HL-60 (cell line): ENCODE measurements at places on chromosomes 2 and 18.

DNA sequence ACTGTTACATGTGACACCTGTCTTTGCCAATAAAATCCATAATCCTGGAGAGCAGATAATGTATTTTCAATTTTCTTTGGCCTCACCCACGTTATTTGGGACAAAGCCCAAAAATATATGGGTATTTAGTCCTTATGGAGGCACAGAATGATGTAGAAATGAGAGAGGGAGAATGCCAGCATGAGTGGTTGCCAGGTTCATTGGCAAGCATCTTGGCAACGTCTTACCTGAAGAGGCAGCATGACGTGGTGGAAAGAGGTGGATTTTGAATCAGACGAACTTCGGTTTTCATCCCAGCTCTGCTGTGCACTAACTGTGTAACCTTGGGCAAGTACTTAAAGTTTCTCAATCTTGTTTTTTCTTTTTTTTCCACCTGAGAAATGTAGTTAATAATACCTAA, 969.6 kb upstream of the PIK3C3 start:
- no peak for DNase-seq

DNA sequence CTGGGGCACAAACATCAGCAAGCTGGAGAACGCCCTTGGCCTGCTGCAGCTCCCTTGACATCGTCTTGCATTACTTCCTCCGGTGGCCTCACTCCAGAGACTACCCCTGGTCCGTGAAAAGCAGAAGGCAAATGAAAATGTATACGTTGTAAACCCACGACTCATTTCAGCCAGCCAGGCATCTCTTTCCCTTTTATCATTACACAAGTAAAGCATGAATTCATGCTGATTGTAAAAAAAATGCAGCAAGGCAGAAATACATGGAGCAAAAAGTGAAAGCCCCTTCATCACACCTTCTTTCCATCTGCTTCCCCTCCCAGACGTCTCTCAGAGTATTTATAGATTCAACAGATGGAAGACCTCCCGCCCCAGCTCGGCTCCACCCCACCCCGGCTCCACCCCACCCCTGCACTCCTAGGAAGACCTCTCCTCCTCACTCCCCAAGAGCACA, 41.6 kb upstream of the RALBP1 start:
- peak; percentile 36 for DNase-seq

- no peak for DNase-seq
Measured at GRCh38 chr2:31979956-31980355, 30.9 kb downstream of the MEMO1 start.

- no peak for DNase-seq
Measured at GRCh38 chr2:228599297-228599696, 417.8 kb upstream of the SPHKAP start.

- DNase-seq: no peak
Measured at GRCh38 chr2:169005080-169005598, 26.0 kb downstream of the ABCB11 start.

GRCh38 chr2:98601532-98602132, 6.7 kb downstream of the COA5 start:
- no peak for DNase-seq

GRCh38 chr2:55500025-55500424, 19.5 kb upstream of the CFAP36 start:
- DNase-seq: no peak

DNA sequence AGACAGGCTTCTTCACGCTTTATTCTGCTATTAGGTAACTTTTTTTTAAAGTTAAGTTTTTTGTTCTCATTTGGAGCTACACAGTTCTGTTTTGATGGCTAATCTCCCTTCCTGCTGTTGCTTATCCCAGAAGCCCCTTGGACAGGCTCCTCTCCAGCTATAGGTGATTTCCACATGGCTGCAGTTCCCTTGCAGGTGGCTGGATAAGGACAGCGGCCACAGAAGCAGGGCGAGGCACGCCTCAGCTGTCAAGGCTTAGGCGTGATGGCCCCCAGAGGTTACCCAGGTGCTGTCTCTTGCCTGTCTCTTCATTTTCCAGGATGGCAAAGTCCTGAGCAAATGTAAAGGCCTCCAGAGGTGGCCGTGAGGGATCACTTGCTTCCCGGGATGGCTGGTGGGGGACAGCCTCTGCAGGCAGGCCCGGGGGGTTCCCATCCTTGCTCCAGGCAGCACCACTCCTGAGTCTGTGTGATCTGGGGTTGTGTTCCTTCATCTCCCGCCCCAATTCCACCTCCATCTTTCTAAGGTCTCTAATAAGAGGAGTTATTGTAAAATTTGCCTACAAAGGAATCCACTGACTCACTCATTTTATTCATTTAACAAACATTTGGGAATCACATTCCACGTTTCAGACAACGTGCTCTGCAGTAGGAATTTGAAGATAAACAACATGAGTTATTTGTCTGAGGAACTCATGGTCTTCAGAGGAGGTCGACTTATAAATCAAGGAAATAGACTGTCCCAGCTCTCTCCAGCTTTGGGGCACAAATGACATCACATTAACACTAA, 53.4 kb downstream of the NAPG start:
- DNase-seq: no peak

- DNase-seq: no peak
Measured at GRCh38 chr2:5691985-5692529, at the start of gene SOX11. Gene SOX11, plus strand, starts transcription at chr2:5692384. Its CDS starts 338 bp downstream, at chr2:5692722.

DNA sequence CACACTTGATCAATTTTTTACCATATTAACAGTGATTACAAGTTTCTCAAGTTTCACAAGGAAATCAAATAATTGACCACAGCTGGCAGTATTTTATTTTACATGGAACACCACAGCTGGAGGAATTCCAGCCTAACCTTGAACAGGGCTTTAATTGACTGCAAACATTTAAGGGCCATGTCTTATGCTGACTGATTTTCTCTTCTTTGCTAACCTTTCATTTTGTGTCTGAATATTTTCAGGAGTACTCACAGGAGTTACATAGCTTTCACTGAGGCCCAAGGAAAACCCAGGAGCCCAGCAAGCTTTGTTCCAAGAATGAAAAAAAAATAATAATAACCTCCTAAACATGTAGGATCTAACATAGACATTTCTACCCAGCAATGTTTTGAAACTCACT, 49.6 kb downstream of the FRZB start:
- DNase-seq: no peak

DNA sequence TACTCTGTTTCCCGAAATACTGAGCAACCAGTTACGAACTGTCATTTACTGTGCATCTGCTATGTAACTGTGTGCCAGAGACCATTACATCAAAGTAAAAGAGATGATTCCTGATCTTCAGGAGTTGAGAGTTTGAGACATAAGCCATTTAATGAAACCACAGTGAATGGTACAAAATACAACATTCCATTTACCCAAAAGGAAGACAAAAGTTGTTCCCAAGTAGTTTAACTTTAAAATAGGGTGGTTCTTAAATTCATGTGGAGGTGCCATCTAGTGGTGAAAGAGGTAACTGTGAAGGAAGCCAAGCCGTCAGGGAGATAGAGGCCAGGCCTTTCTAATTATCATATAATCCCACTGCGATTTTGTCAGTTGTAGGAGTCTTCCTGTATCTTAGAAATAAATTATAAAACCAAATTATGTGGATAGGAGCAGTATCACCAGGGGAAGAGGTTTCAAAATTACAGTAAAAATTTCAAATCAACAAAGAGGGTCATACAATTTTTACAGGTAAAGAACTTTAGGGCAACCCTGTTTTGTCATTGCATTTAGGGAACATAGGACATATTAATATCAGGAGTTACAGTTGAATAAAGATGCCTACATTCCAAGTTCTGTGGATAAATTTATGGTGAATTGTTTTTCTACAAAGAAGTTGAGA, 67.7 kb downstream of the EPAS1 start:
- DNase-seq: peak; percentile 28

DNA sequence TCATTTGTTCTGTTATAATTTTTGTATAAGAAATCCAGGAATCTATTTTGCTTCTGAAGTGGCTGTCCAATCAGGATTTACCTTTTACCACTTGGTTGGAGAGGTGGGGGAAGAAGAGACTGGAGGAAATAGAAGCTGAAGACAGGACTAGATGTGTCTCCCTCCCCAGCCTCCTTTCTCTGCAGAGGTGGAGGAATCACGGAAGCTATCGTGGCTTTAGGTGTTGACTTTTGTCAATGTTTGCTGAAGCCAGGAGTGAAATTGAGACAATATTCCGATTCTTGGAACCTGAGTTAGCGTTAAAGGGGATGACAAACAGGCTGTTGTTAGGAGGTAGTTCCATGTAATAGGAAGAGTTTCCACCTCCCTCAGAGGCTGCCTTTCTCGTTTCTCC, 43.5 kb downstream of the PDCL3 start:
- DNase-seq: no peak

DNA sequence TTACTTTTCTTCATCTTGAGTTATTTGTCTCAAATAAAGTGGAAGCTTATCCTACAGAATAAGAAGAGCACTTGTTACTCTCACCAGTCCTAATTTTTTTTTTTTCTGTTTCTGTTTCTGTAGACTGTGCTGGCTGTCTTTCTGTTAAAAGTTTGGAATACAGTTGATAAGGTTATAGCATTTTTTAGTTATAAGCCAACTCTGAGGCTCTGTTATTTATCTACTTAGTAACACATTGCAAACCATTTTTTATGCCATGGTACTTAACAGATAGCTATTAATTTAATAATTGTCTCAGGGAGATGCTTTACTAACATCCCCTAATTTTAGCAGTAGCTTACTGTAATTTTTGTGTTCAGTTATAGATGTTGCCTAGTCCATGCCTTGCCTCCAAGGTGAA, 37.9 kb downstream of the CREB1 start:
- DNase-seq: no peak

DNA sequence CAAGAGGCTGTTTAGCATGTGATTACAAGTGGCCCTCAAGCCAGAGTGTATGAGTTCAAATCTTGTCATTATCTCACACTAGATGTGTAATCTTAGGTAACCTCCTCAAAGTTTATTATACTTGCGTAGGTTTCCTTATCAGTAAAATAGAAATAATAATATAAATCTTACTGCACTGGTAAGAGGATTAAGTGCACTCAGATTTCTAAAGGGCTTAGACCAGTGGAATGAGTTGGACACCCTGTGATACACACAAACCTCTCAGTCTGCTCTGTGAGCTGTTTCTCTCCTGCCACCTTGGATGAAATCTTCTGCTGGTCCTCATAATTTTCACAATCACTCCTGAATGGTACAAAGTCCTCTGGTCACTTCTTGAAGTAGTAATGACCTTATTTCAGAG, 145.4 kb upstream of the ZNF516 start:
- no peak for DNase-seq

GRCh38 chr2:55391615-55392242, 27.9 kb downstream of the CCDC88A start:
- DNase-seq: no peak

- no peak for DNase-seq
Measured at GRCh38 chr2:197159661-197160211, 150.8 kb downstream of the ANKRD44 start.

- no peak for DNase-seq
Measured at GRCh38 chr2:27779417-27780055, 8.0 kb downstream of the MRPL33 start.

GRCh38 chr18:58267493-58267892, 223.5 kb downstream of the NEDD4L start:
- no peak for DNase-seq

- DNase-seq: no peak
Measured at GRCh38 chr2:73133566-73134197, 20.9 kb upstream of the RAB11FIP5 start.

- no peak for DNase-seq
Measured at GRCh38 chr18:40346146-40346545, 1608.9 kb upstream of the PIK3C3 start.

DNA sequence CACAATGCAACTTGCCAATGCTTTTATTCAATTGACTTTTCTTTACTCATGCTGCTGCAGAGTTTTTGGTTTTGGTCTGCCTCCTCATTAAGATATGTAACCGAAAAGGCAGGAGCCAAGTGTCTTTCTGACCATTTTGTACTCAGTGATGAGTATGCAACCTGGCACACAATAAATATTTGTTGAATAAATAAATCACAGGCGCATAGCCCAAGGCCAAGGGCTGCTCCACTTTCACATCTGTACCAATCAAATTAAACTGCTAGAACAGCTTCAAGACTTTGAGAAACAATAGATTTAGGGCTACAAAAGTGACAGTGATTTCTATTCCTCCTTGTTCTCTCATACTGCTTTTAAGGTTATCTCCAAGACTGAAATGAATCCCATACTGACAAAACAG, 828.2 kb downstream of the RNF144A start:
- no peak for DNase-seq

GRCh38 chr18:72539901-72540300, 4.2 kb downstream of the CBLN2 start:
- no peak for DNase-seq

DNA sequence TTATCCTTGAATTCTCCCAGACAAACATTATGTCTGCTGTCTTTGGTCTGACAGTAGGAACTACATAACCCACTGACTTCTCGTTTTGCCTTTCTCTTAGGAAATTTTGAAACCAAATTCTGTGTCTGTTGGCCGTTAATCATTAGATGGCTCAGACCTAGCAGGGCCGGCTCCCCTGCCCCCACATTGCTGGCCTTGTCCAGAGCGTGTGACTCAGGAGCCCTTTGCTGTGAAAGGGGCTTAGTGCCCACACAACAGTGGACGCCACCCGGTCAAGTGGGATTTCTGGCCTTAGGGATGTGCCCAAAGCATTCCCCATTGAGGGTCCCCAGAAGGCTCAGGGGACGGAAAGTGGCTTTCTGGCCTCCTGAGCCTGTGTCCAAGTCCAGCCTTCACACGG, 137.5 kb downstream of the CTIF start:
- DNase-seq: peak; percentile 63

DNA sequence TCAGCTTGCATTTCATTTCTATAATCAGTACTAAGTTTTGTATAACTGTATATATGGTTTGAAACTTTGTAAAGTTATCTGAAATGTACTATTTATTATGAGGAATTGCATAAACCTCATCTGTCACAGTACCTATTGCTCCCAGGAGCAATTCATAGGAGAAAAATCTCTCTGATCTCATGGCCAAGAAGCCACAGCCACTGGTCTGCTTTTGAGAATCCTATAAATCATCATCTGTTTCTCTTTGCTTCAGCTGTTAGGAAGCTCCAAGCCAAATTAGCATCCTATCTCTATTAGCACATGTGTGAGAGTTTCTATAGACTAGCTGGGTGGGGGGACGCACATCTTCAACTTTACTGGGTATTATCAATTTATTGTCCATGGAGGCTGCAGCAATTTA, 210.3 kb downstream of the CYP26B1 start:
- DNase-seq: no peak
